NCI-H1436 treated with DMSO at 0.1 percent for 48 hours (cell line): ENCODE measurements at places on chromosomes 13 and 19.

DNA sequence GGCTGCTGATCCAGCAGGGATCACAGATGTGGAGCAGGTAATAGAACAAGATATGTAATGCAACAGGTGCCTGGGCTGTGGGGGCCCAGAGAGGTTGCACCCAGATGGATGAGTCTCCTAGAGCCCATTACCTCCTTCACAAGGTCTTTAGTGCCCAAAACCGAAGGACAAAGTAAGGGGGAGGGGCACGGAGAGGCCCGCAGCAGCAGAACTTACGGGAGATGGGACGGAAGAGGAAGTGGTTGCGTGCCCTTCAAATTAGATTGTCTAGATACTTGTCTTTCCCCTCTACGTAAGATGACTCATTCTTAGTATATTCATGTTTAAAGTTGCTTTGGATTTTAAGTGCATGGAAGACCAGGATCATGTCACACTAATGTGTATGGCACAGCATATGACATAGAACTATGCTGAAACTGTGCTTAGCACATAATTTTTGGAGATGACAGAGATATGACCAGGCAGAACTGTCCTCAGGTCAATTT lies 5.7 kb upstream of the MRPS31 start:
- no peak for DNase-seq

- no peak for DNase-seq
Measured at GRCh38 chr13:102487330-102487729, 85.5 kb upstream of the FGF14 start.

GRCh38 chr13:79451500-79451962 lies 29.4 kb upstream of the NDFIP2 start:
- DNase-seq = no peak

DNA sequence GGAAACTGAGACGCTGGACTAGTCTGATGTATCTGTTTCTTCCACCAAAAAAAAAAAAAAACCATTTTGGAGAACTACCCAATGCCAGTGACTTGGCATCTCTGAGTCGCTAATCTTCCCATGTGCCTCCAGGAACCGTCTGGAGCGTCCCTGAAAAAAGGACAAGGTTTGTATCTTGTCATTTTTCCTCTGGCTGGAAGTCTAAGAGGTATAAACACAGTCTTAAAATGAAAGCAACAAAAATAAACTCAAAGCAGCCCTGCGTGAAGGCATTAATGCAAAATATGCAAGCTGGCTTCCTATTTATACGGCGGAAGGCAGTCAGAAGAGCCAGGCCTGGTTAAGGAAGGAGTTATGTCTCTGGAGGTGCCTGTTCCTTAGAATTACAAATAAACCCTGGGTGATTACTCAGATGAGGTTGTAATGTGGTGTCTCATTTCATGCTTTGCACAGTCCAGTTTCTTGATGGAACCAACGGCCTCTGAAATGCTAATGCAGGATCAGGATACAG lies 20.3 kb downstream of the ACTN4 start:
- DNase-seq = no peak

DNA sequence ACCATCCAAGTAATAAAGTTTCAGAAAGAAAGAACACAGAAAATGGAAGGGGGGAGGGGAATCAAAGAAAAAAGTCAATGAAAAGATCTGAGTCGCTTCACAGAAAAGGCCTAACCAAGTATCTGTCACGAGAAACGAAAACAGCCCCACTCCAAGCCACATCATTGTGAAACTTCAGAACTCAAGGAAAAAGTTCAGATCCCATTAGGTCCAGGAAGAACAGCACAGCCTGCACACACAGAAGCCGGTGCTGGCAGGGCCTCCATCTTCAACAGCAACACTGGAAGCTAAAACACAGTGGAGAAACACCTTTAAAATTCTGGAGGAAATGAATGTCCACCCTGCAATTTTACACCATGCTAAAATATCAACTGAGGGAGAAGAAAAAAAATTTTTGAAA lies 8.0 kb downstream of the STK24 start:
- DNase-seq = no peak

- no peak for DNase-seq
Measured at GRCh38 chr19:37537391-37537947, 30.7 kb downstream of the ZNF793 start.

DNA sequence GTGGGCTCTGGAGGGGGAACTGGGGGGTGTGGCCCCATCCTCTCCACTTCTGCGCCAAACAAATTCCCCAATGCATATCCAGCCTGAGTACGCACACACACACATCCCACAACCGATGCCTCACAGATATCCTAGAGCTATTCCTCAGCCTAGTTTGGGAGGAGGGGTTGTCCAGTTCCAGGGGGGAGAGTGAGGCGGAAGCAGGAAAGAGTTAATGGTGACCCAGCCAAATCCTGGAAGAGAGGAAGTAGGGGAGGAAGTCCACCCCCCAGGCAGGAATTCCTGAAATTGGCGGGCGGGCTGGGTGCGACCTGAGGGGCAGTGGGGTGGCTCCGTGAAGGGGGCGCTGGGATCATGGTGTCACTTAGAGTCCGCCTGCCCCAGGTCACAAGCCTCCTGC lies 897 bp downstream of the GPR4 start:
- no peak for DNase-seq

DNA sequence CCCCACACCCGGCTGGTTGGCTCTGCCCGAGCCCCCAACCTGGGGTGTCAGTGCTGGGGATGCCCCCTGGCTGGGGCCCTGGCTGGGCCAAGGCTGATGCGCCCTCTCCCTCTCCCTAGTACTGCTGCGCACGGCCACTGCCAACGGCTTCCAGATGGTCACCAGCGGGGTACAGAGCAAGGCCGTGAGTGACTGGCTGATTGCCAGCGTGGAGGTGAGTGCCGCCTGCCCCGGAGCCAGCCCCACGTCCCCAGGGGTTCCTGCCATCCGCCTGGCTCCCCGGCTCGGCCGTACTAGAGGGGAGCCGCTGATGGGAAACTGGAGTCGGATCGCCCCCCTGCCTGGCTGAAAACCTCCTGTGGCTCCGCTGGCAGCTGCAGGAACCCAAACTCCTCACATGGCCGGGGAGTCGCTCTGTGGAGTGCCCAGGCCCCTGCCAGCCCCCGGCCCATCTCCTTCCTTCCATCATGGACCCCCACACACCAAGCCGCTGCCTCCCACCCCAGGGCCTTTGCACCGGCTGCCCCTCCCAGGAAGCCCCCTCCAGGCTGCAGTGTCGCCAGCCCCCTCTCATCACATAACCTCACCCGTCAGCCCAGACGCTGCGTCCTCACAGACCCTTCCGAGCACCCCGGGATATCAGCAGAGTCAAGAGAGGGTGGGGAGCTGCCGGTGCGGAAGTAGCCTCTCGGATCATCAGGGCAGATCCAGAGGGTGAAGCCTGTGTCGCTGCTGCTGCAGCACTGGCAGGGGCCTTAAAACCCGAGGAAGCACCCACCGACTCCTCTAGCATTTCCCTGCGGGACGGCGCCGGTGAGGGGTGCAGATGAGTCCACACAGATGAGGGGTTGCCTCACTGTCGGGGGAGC lies 10.6 kb downstream of the NCLN start:
- no peak for DNase-seq
